ENCODE measurements at places on chromosomes 12 and 14.

DNA sequence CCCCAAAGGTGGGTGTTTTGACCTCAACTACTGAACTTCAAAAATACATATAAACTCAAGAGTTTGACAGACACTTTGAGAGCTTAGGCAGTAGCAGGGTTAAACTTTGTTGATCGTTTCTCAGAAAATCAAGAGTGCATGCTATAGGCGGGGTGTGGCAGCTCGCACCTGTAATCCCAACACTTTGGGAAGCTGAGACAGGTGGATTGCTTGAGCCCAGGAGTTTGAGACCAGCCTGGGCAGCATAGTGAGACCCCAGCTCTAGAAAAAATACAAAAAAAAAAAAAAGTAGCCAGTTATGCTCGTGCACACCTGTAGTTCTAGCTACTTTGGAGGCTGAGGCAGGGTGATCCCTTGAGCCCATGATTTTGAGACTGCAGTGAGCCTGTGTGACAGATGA lies 12.3 kb downstream of the NANOG start:
- DNase-seq: no peak

DNA sequence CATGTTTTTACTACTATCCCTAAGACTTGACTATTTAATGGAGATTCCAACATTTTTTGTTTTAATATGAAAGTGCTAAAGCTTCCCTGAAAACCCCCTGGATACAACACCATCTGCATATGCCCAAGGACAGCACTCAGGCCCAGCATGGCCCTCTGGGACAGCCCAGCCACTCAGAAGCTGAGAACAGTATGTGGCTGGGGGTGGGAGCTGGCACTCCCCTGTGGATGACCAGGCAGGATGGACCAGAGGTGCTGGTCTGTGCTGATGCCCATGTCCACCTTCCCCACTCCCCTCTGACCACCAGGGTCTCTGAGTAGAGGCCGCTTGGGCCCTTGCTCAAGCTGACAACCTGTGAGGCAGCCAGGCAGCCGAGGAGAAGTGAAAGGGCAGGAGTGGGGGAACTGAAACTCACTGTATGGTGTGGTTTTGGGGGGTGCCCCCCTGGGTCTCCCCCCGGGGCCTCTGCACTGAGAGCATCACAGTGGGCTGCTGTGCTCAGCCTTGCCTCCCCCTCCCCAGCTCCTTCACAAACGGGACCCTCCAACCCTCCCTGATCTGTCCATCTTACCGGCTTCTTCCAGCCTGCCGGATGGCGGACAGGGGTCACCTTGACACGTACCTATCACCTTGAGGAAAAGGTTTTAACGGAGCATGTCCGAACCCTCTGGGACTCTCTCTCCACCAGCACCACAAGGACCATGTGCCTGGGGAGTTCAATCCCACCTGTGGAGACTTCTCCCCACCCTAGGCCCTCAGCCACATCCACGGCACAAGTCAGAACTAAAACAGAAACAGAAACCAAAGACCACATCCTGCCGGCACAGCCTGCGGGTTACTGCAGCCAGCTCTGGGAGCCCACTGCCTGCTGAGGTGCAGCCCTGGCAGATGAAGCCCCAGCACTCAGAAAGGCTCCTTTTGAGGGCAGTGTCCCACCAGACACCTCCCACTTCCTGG lies at the start of gene TMEM229B:
Gene TMEM229B (minus strand): TSS at position 785 of the 957 bp plus-strand sequence. CDS start 14,798 bp downstream, outside the sequence.
- peak; percentile 47 for DNase-seq

DNA sequence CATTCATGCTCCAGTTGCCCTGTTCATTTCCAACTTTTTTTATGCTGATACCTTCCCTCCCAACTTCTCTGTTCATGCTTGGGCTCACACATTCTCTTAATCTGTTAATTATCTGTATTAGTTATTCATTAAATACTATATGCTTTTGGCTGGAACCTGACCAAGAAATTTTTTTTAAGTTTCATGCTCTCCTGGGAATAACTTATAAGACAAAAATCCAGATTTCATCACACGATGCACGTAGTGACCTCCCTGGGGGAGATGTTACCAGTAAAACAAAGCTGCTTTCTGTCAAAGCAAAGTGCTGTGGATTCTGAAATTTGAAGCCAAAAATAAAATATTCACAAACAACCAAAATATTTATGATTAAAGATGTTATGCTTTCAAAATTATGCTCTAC lies 215.0 kb upstream of the USP15 start:
- no peak for DNase-seq

- no peak for DNase-seq
These were observed 170.8 kb upstream of the RASSF8 start for GRCh38 chr12:25787701-25788100.

- no peak for DNase-seq
These were observed 698.6 kb upstream of the MDGA2 start for GRCh38 chr14:48373981-48374380.

DNA sequence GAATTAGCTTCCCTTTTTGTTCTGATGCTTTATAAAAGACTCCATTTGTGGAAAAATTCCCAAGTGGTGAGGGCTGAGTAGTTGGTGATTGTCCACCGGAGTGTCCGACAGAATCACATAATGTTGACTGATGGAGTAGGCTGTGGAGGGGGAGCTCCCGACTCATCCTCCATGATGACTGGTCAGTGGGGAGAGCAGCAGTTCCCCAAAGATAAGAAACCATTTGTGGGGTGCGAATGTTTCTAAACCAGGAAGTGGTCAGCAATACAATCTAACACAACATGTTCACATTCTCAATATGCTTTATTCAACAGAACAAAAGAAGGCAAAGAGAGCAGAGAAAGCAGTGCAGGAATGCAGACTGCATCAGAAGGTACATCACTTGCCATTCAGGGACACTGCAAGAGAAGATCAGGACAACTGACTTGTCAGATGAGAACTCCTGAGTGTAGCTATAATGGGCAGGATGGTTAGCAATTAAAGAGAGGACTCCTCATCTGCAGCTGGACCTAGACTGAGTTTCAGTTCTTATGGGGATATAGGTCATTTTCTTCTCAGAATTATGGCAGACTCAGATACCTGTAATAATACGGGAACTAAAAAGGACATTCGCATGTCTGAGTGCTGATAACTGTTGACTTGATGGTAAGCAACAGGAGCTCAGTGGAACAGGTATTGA lies 5.4 kb downstream of the KRT6B start:
- DNase-seq: no peak

DNA sequence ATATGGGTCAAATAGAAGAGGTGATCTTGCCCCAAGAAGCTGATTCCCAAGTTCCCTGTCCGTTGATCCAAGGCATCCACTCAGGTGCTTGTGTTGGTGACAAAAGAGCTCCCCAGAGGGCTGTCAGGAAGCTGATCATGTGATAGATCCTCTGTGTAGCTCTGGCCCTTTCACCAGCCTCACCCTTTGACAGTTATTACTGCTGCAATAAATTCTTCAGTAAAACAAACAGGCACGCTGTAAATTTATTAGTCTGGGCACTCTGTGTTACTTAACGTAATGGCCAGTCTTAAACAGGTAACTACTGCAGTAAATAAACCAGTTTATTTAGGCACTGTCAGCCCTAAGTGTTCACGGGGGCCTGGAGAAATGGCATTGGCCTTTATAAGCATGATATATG lies 473.9 kb downstream of the BCL11B start:
- DNase-seq: no peak

GRCh38 chr12:113770389-113770865 lies 195.7 kb downstream of the RBM19 start:
- DNase-seq: no peak

Data from T-helper 2 cell (primary cell).